ENCODE measurements at places on chromosomes 11 and 22.

- no peak for DNase-seq
These were observed 4.3 kb downstream of the KRTAP5-5 start for GRCh38 chr11:1633864-1634263.

DNA sequence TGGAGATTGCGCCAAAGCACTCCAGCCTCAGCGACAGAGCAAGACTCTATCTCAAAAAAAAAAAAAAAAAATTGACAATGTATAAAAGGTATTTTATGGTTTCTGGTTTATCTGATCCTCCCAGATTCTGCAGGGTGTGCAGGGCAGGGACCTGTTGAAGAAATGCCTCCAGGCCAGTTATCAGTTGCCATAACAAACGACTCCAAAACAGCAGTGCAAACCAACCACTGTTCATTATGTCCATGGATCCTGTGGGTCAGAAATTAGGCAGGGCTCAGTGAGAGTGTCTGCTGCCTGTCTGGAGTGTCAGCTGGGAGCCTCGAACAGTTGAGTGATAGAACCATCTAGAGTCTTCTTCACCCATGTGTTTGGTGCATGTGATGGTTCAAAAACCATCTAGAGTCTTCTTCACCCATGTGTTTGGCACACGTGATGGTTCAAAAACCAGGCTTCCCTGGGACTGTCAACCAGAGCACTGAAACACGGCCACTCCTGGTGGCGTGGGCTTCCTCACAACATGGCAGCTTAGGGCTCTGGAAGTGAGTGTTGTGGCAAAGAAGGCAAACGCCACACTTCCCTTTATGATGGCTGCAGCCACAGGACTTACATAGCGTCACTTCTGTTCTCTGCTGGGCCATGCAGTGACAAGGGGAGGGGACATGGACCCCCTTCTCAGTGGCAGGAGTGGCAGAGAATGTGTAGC, 115.1 kb upstream of the CRYBB3 start:
- no peak for DNase-seq

- DNase-seq: no peak
These were observed 840 bp downstream of the SEZ6L start for GRCh38 chr22:26170112-26170492.

- no peak for DNase-seq
These were observed 1068.8 kb downstream of the DLG2 start for GRCh38 chr11:84558085-84558905.

GRCh38 chr22:20980938-20981722, 967 bp upstream of the LZTR1 start:
- DNase-seq: no peak

DNA sequence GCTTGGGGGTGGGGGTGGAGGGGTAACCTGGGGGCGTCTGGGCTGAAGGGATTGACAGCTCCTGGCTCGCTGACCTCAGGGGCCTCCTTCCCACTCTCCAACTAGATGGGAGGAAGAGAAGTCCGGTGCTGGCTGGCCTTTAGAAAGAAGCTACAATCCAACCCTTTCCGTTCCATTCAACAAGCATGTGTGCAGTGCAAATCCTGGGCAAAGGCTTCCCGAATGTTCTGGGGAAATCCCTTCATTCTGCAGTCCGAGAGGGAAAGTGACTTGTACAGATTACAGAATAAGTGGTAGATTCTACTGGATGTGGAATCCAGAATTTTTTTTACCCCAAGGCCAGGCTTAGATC, 149.9 kb downstream of the FEZ1 start:
- no peak for DNase-seq

DNA sequence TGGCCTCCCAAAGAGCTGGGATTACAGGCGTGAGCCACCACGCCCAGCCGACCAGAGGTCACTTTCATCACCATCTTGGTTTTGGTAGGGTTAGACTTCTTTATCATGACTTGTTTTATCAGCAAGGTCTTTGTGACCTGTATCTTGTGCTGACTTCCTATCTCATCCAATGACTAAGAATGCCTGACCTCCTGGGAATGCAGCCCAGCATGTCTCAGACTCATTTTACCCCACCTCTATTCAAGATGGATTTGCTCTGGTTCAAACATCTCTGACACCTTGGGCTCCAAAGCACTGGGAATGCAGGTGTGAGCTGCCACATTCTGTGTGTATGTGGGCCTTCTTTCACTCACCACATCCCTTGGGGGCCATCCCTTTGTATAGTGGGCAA, 5.1 kb upstream of the TALDO1 start:
- no peak for DNase-seq

- no peak for DNase-seq
These were observed 8.8 kb upstream of the CD81 start for GRCh38 chr11:2368178-2368850.

- no peak for DNase-seq
These were observed 101.3 kb upstream of the FGF3 start for GRCh38 chr11:69920345-69921127.

DNA sequence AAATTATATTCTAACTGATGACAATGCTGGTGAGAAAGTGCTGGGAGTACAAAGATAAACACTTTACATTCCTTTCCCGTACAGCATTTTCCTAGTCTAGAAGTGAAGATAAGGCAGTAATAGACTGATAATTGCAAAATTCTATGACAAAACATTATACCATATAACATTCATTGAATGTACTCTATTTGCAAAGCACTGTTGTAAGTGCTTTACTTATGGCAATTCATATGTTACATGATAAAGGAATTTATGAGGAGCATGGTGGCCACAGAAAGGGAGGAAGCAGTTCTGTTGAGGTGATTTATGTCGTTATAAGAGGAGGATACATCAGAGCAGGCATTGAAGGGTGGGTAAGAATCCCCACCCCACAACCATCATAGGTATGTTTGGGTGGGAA, 434.8 kb downstream of the RAB38 start:
- DNase-seq: no peak

DNA sequence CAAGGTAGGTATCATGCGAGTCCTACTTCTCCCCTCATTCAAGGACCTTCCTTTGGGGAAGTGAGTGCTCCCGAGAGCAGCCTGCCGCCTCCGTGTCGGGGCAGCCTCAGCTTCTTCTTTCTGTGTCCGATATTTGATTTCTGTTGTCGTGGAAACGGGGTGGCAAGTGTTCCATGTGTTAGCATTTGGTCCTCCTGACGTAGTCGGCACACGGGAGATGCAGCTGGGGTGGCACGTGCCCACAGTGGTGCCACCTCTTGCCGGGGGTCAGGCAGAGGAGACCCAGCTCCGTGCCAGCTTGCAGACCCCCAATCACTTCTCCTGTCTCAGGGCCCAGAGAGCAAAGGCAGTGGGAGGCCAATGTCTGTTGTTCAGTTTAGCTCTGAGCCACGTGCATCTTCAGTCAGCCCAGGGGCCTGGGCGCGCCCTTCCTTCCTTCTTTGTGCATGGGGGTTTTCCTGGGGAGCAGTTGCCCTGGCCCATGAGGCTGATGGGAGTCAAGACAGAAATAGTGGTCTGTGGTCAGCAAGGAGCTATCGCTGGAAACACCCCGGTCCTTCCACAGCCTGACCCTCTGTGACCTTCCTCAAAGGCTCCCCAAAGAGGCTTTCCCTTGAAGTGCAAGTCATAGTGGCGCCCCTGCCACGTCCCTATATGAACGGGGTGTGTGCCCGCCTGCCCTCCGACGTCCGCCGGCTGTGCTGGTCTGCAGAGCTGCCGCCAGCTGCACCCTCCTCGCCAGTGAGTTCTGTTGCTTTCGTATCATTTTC, 44.5 kb downstream of the PARVB start:
- DNase-seq: peak; percentile 4

DNA sequence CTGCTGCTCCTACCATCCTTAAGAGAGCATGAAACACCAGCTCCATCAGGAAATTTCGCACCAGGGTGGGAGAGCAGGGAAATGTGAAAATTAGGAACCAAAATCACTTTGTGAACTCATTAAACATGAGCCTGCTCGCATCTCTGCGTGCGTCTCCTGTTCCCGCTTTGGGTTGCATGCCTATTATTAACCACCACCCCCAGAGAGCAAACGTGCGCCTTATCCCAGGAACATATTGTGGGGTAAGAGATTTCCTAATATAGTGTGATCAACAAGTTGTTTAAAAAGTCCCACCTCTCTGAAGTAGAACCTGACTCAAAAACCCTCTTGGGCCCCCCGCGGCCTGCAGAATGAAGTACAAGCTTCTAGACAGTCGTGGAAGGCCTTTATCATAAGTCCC, 115.0 kb downstream of the TENM4 start:
- DNase-seq: no peak

- DNase-seq: no peak
These were observed 10.4 kb upstream of the ARHGEF17 start for GRCh38 chr11:73297702-73298101.

- DNase-seq: no peak
These were observed 156.2 kb downstream of the BRD1 start for GRCh38 chr22:49671331-49672013.

- no peak for DNase-seq
These were observed 15.7 kb downstream of the TMEM121B start for GRCh38 chr22:17105143-17106129.

DNA sequence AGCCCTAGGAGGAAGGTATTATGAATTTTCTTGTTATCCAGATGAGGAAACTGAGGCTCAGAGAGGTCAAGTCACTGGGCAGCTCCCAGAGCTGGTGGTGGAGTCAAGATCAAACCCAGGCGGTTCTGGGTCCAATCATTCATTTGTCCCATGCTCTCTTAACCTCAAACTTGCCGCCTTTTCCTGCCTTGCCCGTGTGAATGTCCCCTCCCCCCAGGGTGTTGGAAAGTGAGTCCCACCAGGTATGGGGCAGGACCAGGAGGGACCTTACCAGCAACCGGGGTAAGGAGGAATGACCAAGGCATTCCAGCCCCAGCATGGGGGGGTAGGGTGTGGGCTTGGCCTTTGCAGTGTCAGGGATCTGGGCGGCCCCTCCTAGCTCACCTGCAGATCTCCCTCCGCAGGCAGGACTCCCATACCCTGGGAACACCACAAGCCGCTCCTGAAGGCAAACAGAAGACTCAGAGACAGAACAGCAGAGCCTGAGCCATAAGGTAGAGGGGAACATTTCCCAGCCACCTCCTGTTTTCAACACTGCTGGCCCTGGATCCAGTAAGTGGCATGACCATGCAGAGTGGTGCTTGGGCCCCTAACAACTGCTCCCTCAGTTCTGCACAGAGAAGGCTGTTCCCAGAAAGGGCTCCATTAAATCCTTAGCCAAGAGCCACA, 41.2 kb upstream of the SYT7 start:
- DNase-seq: no peak

GRCh38 chr11:30863209-30863608, 277.1 kb upstream of the MPPED2 start:
- no peak for DNase-seq

GRCh38 chr11:75498556-75499255, 27.0 kb downstream of the GDPD5 start:
- DNase-seq: no peak

DNA sequence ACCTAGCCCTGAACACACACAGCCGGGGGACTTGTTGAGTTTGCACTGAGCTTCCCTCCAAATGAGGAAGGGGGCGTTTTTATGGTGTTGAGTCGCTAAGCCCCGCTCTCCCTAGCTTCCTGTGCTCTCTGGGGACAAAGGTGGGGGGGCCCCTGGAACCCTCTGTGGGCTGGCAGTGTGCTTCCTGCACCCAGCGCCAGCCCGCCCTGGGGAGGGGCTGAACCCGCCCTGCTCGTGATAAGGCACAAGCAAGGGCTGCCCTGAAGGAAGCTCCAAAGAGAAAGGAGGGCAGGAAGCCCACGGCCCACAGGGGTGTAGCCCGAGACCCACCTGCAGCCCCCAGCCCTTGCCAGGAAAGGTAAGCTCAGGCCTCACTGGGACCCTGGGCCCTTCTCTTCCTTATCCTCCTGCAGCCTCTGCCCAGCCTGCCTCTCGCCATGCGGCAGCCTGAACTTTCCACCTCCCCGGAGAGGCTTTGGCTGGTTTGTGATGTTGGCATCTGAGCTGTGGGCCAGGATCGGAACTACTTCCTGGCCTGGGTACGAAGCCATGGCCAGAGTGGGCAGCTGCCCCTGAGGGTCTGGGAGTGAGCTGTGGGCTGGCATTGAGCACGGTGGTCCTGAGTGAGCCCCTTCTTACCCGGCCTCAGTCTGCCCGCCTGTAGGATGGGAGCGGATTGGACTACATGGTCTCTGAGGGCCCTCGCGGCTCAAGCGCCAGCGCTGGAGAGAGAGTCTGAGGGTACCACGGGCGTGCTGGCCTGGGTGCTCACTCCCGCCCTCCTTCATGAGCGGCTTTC, at the start of gene FERMT3:
Gene FERMT3 (plus strand): TSS at position 265 of the 799 bp plus-strand sequence. CDS start 644 bp downstream, outside the sequence.
- peak; percentile 23 for DNase-seq

Data from hippocampal formation (tissue), 2 donors.